ENCODE measurements at places on chromosomes 11 and 22.
A peak's percentile ranks its signal among the peaks of the same experiment; 100 is the strongest.

GRCh38 chr11:63979426-63979825 lies 5.0 kb downstream of the COX8A start:
- no peak for DNase-seq

GRCh38 chr11:26905368-26905767 lies 88.5 kb upstream of the FIBIN start:
- no peak for DNase-seq

DNA sequence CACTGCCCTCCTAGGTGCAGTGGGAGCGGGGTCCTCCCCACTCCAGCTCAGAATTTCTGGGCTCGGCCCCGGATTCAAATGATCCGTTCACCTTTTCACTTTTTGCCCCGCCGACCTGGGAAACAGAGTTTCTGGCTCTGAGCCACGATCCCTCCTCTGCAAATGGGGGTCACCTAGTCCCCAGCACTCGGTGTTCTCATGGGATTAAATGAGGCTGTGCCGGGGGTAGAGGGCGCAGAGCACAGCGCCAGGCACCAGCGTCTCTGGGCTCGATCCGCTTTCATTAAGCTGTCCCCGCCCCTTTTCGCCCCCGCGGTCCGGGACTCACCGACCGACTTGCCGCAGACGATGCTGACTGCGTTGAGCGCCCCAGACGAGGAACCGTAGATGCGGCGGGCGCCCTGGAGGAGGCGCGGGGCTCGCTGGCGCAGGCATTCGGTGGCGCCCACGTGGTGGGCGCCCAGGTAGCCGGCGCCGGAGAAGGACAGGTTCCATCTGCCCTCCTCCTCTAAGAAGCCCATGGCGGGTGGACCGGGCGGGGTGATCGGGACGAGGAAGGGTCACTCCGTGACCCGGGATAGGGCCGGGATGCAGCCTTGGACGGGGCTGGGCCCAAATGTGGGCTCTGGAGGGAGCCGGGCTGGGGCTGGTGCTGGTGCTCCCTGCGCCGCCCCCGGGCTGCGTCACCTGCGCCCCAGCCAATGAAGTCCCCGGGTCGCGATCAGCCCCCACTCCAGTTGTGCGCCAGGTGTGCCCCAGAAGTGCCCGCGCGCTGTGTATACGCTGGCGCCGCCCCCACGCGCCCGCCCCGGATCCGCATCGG lies at the start of gene PNPLA5:
Gene PNPLA5, minus strand, starts transcription at position 654 of the 823 bp plus-strand sequence. Its CDS starts 133 bp downstream, at position 521.
- no peak for DNase-seq

GRCh38 chr11:104337273-104337672 lies 173.3 kb upstream of the PDGFD start:
- DNase-seq, result no peak

- DNase-seq, result no peak
Measured at GRCh38 chr22:47605441-47605840, 843.0 kb downstream of the TBC1D22A start.

DNA sequence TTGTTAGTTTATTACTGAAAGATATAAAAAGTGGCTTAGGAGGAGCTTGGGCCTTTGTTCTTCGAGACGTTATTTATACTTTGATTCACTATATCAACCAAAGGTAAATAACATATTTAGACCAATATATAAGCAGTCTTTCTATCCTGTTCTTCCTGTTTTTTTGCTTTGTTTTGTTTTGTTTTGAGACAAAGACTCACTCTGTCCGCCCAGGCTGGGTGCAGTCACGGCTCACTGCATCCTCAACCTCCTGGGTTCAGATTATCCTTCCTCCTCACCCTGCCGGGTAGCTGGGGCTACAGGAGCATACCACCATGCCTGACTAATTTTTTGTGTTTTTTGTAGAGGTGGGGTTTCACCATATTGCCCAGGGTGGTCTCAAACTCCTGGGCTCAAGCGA lies 66.8 kb downstream of the ATM start:
- DNase-seq, result no peak

GRCh38 chr11:77503006-77503405 lies 29.1 kb upstream of the PAK1 start:
- DNase-seq, result no peak

DNA sequence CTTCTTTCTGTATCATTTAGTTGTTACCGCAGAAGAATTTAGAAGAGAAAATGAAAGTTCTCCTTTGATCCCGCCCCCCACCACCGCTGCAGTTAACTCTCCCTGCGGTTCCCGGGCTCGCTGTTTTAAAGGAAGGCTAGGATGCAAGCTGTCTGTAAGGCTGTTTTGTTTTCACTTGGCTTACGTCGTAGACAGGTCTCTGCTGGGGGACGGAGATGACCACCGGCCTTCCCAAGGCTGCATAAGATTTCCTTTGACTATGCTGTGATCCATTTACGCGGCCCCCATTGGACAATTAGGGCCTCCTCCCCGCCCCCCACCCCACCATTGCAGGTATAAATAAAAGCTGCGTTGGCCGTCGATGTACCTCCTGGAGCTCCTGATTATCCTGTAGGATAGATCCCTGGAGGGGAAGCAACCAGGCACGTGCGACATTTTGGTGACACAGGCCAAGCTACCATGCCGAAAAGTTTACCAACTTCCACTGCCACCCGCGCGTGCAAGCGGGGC lies 1.4 kb upstream of the CPT1A start:
- DNase-seq, result peak; percentile 57

DNA sequence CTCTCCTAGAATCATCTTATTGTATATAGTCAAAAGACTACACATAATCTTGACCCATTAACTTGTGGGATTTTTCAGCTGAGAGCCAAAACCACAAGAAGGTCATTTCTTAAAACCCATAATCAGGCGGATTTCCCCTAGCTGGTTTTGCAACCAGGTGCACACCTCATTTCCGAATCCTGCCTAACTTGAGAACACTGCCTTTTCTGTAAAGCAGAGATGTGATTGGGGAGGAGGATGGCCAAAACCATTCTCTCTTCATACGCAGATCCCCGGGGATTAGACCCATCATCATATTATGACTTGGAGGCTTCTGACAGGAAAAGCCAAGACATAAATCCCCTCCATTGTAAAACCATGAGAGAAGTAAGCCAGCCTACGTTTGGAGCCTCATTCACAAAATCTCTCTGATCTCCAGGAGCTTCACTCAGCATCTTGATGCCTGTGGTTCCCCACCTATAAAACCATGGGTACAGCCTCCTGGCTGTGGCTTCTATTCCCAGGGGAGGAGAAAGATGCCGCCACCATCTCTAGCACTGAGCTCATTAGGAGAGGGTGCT lies 191.3 kb downstream of the KIF18A start:
- no peak for DNase-seq

DNA sequence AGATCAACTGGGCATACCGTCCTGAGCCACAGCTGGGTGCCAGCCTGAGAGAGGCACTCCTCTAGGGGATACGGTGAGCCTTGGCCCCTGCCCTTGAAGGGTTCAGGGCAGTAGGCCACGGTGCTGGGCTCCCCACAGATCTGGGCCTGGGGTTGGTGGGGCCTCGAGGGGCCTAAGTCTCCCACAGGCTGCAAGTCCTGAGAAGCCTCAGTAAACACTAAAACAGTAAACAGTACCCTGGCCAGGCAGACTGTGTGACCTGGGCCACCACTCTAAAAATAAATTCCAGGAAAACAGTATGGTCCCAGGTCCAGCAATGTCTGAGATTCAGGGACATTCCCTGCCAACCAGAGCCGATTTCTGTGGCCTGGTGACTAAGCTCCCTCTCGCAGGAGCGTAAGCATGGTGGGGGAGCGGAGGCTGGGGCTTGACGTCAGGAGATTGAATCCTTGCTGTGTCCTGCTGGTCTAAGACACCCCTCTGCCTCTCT lies 2.3 kb upstream of the RHOD start:
- DNase-seq, result no peak

DNA sequence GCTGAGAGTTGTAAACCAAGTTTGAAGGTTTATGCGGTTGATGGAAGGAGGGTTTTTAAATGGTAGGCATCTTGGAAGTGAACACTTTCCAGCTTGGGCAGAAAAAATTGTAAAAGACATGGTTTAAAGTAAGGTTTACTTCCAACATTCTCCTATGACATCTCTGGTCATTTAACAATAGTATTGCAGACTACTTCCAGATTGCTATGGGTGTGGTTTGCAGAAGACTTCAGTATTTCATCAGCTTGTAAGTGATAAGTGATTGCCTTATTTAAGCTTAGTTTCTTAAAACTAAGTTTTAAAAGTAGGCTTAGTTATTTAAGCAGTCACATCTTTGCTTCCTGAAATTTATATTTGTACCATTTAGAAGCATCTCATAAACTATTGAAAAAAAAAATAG lies 7.2 kb upstream of the STT3A start:
- DNase-seq, result no peak

DNA sequence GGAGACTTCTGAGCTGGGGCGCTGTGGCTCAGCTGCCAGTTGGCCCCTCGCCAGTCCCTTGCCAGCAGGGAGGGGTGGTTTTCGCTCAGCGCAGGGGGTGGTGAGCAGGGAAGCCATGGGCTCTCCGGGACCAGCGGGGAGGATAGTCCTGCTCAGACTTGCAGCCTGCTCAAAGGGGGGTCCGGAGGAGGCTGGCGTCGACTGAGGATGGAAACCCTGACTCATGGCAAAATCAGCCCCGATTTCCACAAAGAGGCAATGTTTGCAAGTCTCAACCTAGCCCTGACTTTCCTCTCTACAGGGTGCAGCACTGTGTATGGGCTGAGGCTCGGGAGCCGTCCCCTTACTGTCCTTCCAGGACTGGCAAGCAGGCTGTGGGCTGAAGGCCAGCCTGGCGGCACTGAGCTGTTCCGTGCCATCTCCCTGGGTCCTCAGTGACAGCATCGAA lies 35.1 kb downstream of the FBLN1 start:
- no peak for DNase-seq

DNA sequence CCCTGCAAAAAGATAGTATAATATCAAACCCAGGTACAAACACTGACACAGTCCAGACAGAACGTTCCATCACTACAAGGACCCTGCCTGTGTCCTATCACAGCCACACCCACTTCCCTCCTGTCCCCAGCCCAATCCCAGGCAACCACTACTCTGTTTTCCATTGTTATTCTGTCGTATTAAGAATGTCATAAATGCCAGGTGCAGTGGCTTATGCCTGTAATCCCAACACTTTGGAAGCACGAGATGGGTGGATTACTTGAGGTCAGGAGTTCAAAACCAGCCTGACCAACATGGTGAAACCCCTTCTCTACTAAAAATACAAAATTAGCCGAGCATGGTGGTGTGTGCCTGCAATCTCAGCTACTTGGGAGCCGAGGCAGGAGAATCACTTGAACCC lies 89.0 kb downstream of the TRMU start:
- DNase-seq, result no peak

- DNase-seq, result no peak
Measured at GRCh38 chr11:43532041-43532440, 148.5 kb upstream of the HSD17B12 start.

DNA sequence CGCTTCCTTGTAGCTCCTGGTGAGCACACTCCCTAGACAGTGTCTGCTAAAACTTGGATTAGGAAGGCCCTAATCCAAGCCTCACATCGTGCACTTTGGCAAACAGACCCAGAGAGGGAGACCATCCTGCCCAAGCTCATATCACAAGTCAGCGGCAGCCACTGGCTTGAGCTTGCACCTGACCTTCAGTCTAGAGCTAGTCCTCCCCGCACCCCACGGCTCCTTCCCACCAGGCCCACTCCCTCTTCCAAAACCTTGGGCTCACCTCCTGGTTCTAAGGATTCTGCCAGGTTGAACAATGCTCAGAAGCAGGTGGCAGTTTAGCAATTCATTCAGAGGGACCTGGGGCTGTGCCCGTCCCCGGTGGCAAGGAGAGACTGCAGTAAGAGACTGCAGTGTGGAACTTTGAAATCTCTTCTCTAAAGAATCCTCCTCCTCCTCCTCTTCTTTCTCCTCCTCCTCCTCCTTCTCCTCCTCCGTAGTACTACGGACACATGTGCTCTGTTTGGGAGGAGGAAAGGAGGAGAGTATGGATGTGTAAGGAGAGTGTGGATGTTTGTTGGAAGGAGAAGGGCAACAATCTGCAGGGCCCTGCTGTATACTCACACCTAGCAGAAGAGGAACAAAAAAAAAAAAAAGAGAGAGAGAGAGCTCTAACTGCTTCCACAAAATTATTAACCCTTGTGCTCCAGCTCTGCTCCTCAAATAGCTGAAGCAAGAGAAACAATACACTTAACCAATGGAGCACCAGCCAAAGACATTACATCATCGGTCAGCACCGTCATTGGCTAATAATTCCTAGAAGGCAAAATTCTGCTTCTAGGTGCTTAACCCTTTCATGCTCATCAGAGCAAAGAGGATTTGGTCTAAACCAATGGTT lies 6.0 kb downstream of the SYN3 start:
- DNase-seq, result no peak

Data from immature natural killer cell (primary cell).